ENCODE measurements at places on chromosomes 16 and 17. TPM values are rescaled to one million over a fixed set of nuclear protein-coding genes. Genes with fewer than 3 reads are reported as not detected.

GRCh38 chr17:80485846-80486245 lies 9.4 kb upstream of the NPTX1 start:
- no peaks in the 10 kb centered on the region for H3K36me3 ChIP-seq
- H3K27me3 ChIP-seq = peaks cover 34% of the 10 kb centered on the region
- peaks cover 6% of the 10 kb centered on the region for H3K4me1 ChIP-seq
- no peak for DNase-seq
- H3K27ac ChIP-seq = no peak overlapping the region

GRCh38 chr17:79607940-79608623 lies 2.8 kb downstream of the RBFOX3 start:
- no peak overlapping the region for H3K27ac ChIP-seq
- DNase-seq = no peak
- no peaks in the 10 kb centered on the region for H3K4me1 ChIP-seq
- H3K4me3 ChIP-seq = no peak overlapping the region
- peaks cover 53% of the 10 kb centered on the region for H3K27me3 ChIP-seq

DNA sequence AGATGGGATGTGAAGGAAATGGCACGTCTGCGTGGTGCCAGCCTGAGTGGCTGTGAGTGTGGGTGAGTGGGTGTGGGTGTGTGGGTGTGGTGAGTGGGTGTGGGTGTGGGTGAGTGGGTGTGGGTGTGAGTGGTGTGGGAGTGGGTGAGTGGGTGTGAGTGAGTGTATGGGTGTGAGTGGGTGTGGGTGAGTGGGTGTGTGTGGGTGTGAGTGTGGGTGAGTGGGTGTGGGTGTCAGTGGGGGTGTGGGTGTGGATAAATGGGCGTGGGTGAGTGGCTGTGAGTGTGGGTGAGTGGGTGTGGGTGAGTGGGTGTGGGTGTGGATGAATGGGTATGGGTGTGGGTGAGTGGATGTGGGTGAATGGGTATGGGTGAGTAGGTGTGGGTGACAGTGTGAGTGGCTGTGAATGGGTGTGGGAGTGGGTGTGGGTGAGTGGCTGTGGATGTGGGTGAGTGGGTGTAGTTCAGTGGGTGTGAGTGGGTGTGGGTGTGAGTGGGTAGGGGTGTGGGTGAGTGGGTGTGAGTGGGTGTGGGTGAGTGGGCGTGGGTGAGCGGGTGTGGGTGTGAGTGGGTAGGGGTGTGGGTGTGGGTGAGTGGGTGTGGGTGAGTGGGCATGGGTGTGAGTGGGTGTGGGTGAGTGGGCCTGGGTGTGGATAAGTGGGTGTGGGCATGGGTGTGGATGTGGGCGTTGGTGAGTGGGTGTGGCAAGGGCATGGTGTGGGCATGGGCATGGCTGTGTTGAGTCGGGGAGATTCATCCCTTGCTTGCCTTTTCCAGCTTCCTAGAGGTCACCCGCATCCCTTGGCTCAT lies 80.8 kb downstream of the ZDHHC7 start:
- peaks cover 5% of the 10 kb centered on the region for H3K27me3 ChIP-seq
- no peak overlapping the region for H3K4me3 ChIP-seq
- no peak for DNase-seq
- H3K4me1 ChIP-seq = peaks cover 7% of the 10 kb centered on the region

GRCh38 chr17:48484850-48485249 lies 46.0 kb downstream of the HOXB1 start:
- no peak for DNase-seq
- H3K4me3 ChIP-seq = no peak overlapping the region
- peaks cover 13% of the 10 kb centered on the region for H3K4me1 ChIP-seq
- no peak overlapping the region for H3K27ac ChIP-seq
- H3K27me3 ChIP-seq = peaks cover 28% of the 10 kb centered on the region

GRCh38 chr17:45222289-45222995 lies 757 bp downstream of the FMNL1 start:
- peaks cover 5% of the 10 kb centered on the region for H3K27me3 ChIP-seq
- no peak for DNase-seq
- no peaks in the 10 kb centered on the region for H3K36me3 ChIP-seq
- H3K27ac ChIP-seq = no peak overlapping the region
- peaks cover 7% of the 10 kb centered on the region for H3K4me1 ChIP-seq
- peak overlapping the region; percentile 61 for H3K4me3 ChIP-seq

- no peaks in the 10 kb centered on the region for H3K36me3 ChIP-seq
- peaks cover 27% of the 10 kb centered on the region for H3K4me1 ChIP-seq
- peak overlapping the region; percentile 77 for H3K4me3 ChIP-seq
- peaks cover 5% of the 10 kb centered on the region for H3K27me3 ChIP-seq
- no peak for DNase-seq
- H3K27ac ChIP-seq = peak overlapping the region; percentile 24
Measured at GRCh38 chr16:83899272-83899897, 470 bp downstream of the MLYCD start.

DNA sequence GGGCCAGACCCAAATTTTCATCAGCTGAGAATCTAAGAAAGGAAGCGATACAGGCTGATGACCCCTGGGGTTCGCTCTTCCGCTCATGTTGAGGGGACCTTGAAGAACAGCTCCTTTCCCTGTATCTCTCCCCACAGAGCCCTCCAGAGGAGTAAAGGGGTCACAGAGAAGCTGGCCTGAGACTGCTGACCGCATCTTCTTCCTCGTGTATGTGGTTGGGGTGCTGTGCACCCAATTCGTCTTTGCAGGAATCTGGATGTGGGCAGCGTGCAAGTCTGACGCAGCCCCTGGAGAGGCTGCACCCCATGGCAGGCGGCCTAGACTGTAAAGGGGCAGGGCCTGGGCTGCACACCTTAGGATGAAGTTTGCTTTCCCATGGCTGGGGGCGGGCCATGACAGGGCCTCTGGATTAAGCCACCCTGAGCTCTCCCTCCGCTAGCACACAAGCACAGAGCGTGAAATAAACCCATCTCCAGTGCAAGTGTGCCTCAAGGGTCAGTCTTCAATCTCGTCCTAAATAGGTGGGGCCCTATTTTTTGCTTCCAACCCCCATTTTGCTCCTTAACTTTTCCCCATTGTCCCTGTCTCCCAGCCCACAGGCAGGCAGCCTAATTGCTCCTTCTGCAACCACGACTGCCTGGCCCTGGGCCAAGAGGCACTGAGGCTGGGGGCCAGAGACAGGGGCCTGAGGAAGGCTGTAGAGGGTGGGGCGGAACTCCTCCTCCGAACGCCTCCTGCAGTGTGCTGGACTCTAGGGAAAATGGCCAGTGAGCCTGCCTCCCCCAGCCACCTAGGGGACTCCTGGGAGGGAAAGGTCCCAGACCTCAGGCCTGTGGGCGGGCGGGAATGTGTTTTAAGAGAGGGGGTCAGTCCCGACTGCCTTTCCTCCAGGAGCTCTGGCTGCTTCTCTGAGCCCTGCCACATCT lies 3.6 kb downstream of the ZACN start:
- peaks cover 21% of the 10 kb centered on the region for H3K27me3 ChIP-seq
- no peak overlapping the region for H3K4me3 ChIP-seq
- peak; percentile 79 for DNase-seq
- H3K27ac ChIP-seq = no peak overlapping the region

- no peaks in the 10 kb centered on the region for H3K27me3 ChIP-seq
- H3K36me3 ChIP-seq = no peaks in the 10 kb centered on the region
- H3K27ac ChIP-seq = no peak overlapping the region
- peaks cover 19% of the 10 kb centered on the region for H3K4me1 ChIP-seq
Measured at GRCh38 chr17:2929881-2930533, 133.4 kb downstream of the OR1D5 start.

GRCh38 chr16:4561596-4561995 lies 5.5 kb downstream of the C16orf96 start:
- no peaks in the 10 kb centered on the region for H3K4me1 ChIP-seq
- peaks cover 18% of the 10 kb centered on the region for H3K27me3 ChIP-seq
- H3K27ac ChIP-seq = no peak overlapping the region
- no peak for DNase-seq

GRCh38 chr16:31712064-31712540 lies 161.5 kb upstream of the ZNF267 start:
- no peak overlapping the region for H3K27ac ChIP-seq
- no peak overlapping the region for H3K4me3 ChIP-seq
- DNase-seq = no peak
- H3K4me1 ChIP-seq = peaks cover 22% of the 10 kb centered on the region

- DNase-seq = no peak
- peaks cover 30% of the 10 kb centered on the region for H3K36me3 ChIP-seq
- no peaks in the 10 kb centered on the region for H3K4me1 ChIP-seq
- no peaks in the 10 kb centered on the region for H3K27me3 ChIP-seq
Measured at GRCh38 chr16:10980813-10981212, 36.4 kb downstream of the CLEC16A start.

DNA sequence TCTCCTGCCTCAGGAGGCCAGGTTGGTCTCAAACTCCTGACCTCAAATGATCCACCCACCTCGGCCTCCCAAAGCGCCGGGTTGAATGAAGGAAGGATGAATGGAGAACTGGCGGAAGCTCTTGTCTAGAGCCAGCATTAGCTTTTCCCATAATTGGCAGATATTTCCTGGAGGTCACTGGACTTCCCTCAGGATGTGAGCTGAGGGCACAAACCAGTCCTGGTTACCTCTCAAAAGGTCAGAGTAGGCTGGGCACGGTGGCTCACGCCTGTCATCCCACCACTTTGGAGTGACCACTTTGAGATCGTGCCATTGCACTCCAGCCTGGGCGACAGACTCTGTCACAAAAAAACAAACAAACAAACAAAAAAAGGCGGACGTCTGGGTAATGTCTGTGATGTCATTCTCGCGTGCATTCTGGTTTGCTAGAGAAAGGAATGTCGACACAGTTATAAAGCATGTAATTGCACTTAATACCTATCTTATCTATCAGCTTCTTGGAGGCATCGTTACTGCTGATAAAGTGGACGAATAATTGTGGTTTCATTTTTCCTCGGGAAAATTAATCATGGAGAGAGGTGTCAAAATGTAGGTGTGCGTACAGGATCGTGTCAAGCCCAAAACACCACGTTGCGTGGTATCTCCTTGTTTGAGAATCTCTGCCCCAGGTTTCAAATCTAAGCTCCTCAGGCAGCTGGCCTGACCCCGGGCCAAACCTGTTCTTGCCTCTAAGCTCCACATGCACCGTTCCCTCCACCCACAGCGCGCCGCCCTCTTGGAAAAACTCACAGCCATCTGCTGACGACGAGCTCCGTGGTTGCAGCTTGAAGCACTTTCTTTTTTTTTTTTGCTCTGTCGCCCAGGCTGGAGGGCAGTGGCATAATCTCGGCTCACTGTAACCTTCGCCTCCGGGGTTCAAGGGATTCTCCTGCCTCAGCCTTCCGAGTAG lies 6.4 kb upstream of the CRK start:
- H3K27ac ChIP-seq = peak overlapping the region; percentile 14
- no peak for DNase-seq
- peaks cover 20% of the 10 kb centered on the region for H3K36me3 ChIP-seq
- peaks cover 36% of the 10 kb centered on the region for H3K4me1 ChIP-seq

DNA sequence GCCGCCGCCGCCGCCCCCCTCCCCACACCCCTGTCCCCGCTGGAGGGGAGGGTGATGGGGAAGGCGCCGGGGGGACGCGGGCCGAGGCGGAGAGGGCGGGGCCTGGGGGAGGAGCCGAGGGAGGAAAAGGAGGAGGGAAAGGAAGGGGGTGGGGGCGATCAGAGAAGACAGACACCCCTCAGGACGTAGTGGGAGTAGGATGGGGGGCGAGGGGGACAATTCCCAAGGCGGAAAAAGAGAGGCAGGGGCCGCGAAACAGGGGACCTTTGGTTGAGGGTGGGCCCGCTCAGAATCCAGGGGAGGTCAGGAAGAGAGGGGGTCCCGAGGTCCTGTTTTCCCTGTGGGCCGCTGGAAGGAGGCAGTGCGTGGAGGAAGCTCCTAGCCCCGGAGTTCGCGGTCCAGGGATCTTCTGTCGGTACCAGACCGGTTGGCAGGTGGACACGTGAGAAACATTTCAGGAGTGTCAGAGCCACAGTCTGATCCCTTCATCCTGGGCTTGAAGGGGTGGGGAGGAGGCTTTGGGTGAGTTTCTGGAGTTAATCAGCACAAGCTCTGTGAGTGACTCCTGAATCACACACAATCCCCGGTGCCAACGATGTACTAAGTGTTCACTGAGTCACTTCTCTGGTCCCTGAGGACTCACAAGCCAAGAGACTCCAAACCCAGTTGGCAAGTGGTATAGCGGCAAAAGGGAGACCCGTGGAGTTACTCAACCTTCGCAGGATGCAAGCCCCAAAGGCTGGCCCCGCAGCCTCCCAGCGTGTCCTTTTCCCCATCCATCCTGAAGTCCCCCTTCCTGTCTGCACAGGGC lies at the start of gene XYLT1:
TSS of gene XYLT1 (minus strand) at position 53 of the 811 bp plus-strand sequence. CDS start 164 bp downstream, outside the sequence.
- peaks cover 51% of the 10 kb centered on the region for H3K4me1 ChIP-seq
- no peaks in the 10 kb centered on the region for H3K36me3 ChIP-seq
- H3K27ac ChIP-seq = peak within 1 kb of the TSS; percentile 90
- DNase-seq = no peak

DNA sequence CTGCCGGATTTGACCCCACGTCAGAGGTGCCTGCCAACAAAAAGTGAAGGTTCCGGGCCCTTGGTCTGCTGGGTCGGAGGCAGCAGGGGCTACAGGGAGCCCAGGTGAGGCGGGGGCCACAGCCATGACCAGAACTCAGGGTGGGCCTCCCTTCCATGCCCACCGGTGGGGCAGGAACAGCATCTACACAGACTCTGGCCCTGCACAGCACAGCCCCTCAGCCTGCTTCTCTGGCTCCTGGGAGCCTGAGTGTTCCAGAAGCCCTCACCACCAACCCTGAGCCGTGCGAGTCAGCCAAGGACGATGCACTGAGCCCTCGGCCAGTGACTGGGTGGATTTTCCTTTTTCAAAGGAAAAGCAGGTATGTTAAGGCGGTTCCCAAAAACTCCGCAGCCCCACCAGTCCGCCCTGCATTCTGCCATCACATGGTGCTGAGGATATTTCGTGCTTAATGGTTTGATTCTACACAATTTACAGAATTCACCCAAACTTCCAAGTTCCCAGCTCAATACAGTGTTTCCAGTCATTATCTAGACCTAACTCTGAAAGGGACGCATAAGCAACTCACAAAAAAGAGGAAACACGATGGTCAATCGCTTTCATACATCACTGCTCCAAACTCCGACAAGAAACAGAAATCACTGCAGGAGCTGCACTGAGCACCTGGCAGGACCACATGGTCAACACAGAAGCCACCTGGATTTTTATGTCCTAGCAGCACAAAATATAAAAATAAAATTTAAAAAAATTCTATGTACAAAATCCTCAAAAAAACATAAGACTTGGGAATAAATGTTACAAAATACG lies 19.4 kb upstream of the C16orf95 start:
- no peaks in the 10 kb centered on the region for H3K27me3 ChIP-seq
- H3K4me1 ChIP-seq = peaks cover 9% of the 10 kb centered on the region
- DNase-seq = peak; percentile 44
- H3K36me3 ChIP-seq = peaks cover 19% of the 10 kb centered on the region
- no peak overlapping the region for H3K27ac ChIP-seq

GRCh38 chr16:83776944-83777343 lies 30.8 kb upstream of the HSBP1 start:
- peaks cover 2% of the 10 kb centered on the region for H3K27me3 ChIP-seq
- H3K4me1 ChIP-seq = peaks cover 6% of the 10 kb centered on the region
- no peaks in the 10 kb centered on the region for H3K36me3 ChIP-seq
- no peak overlapping the region for H3K4me3 ChIP-seq
- no peak overlapping the region for H3K27ac ChIP-seq
- DNase-seq = no peak

- H3K27me3 ChIP-seq = no peaks in the 10 kb centered on the region
- no peak for DNase-seq
- H3K36me3 ChIP-seq = peaks cover 47% of the 10 kb centered on the region
- H3K27ac ChIP-seq = no peak overlapping the region
- peaks cover 27% of the 10 kb centered on the region for H3K4me1 ChIP-seq
- H3K4me3 ChIP-seq = no peak overlapping the region
Measured at GRCh38 chr17:17156107-17156506, 50.0 kb downstream of the PLD6 start.

GRCh38 chr17:16353317-16354174 lies at the start of gene CENPV:
Gene CENPV, minus strand, starts transcription at chr17:16353469. Its CDS starts 33 bp downstream, at chr17:16353436.
- peaks cover 14% of the 10 kb centered on the region for H3K4me1 ChIP-seq
- H3K27me3 ChIP-seq = no peaks in the 10 kb centered on the region
- H3K27ac ChIP-seq = peak within 1 kb of the TSS; percentile 55
- peak; percentile 89 for DNase-seq

Gene SPNS2
- 0.70 TPM for total RNA-seq

Gene SLC6A4
- total RNA-seq = not detected

Gene PPL
- 0.97 TPM for total RNA-seq

Gene FOXJ1
- total RNA-seq = 0.12 TPM

Gene TBX2
- total RNA-seq = 2.0 TPM

Gene TPPP3
- total RNA-seq = 2.7 TPM

Gene NPIPB8
- 1.4 TPM for total RNA-seq

Data from chondrocyte (in vitro differentiated cells).